ENCODE measurements at places on chromosomes 13 and 19. TPM values are rescaled to one million over a fixed set of nuclear protein-coding genes. Genes with fewer than 3 reads are reported as not detected.

Gene TSSK6
- total RNA-seq: 1.5 TPM

- no peaks in the 10 kb centered on the region for H3K4me1 ChIP-seq
- peak; percentile 77 for DNase-seq
- no peaks in the 10 kb centered on the region for H3K36me3 ChIP-seq
- H3K4me3 ChIP-seq: no peak overlapping the region
- H3K27ac ChIP-seq: no peak overlapping the region
These were observed 333.2 kb upstream of the ZNF507 start for GRCh38 chr19:32012206-32012605.

Gene POU4F1
- total RNA-seq: not detected

- H3K4me3 ChIP-seq: no peak overlapping the region
- H3K27me3 ChIP-seq: no peaks in the 10 kb centered on the region
- H3K27ac ChIP-seq: no peak overlapping the region
These were observed 28.5 kb downstream of the TRPM4 start for GRCh38 chr19:49186108-49186507.

Gene TMEM86B
- total RNA-seq: 2.8 TPM

- DNase-seq: peak; percentile 64
- no peak overlapping the region for H3K27ac ChIP-seq
- H3K27me3 ChIP-seq: no peaks in the 10 kb centered on the region
These were observed 9.0 kb upstream of the CEACAM5 start for GRCh38 chr19:41699231-41699967.

- no peaks in the 10 kb centered on the region for H3K27me3 ChIP-seq
- peak within 1 kb of the TSS; percentile 75 for H3K27ac ChIP-seq
- peak within 1 kb of the TSS; percentile 74 for H3K4me3 ChIP-seq
- peak; percentile 98 for DNase-seq
- H3K36me3 ChIP-seq: peaks cover 6% of the 10 kb centered on the region
- H3K4me1 ChIP-seq: peaks cover 15% of the 10 kb centered on the region
These were observed at the start of gene ZNF439 for GRCh38 chr19:11848594-11849469. Gene ZNF439, plus strand, starts transcription at chr19:11848726. Its CDS starts 142 bp downstream, at chr19:11848868.

Gene ACP7
- not detected for total RNA-seq

Gene CATSPERD
- total RNA-seq: 0.19 TPM

DNA sequence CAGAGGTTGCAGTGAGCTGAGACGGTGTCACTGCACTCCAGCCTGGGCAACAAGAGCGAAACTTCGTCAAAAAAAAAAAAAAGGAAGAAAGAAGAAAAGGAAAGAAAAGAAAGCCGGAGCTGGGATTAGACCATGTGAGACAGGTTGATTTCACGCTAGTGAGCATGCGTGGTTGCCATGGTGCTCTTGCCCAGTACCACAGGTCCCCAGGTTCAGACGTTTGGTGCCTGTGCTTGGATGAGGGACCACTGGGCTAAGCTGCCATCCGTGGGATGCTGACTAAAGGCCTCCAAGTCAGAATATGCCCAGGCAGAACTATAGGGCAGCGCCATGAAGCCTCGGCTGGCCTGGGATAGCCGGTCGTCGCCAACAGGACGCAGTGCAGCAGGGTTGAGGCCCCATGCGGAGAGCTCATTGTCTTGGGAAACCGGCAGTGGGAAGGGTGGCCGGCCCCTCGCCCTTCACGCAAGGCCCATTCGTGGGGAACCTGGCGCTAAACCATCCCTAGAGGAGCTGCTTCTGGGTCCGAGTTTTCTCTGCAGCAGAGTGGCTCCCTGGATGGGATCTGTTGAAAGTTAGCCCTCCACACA is 7.2 kb upstream of the TEX101 start:
- H3K4me3 ChIP-seq: no peak overlapping the region
- H3K36me3 ChIP-seq: no peaks in the 10 kb centered on the region
- DNase-seq: no peak
- no peak overlapping the region for H3K27ac ChIP-seq
- H3K27me3 ChIP-seq: no peaks in the 10 kb centered on the region

DNA sequence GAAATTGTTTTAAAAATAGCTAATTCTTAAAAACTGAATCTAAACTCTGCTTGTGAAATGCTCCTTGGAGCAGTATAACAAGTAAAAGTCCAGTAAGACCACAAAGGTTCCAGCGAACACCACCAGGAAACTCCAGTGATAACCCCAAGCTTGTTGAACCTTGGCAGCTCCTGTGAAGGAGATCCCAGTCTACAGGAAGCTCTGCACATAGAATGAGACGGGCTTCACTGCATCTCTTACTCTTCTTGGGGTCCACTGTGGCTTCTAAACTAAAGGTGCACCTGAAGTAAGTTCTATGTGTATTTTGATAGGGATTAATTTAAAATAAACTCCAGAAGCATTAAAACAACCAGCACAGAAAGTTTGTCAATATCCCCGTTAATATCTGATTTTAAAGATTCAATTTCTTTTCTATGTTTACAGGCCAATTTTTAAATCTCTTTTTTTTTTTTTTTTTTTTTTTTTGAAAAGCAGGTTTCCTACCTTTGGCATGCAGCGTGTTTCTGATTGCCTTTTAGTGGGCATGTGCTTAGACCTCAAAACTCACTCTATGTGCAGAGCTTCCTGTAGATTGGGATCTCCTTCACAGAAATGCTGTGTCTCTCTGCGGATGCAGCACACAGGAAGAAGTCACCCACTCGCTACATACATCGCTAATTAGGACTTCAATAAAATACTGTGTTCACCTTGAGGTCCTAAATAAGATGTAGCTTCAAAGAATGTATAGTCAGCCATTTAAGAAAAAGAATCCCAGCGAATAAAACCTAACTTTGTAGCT is 508.5 kb downstream of the KLF12 start:
- H3K4me1 ChIP-seq: no peaks in the 10 kb centered on the region
- no peaks in the 10 kb centered on the region for H3K27me3 ChIP-seq
- no peaks in the 10 kb centered on the region for H3K36me3 ChIP-seq
- H3K4me3 ChIP-seq: no peak overlapping the region
- no peak for DNase-seq
- no peak overlapping the region for H3K27ac ChIP-seq

DNA sequence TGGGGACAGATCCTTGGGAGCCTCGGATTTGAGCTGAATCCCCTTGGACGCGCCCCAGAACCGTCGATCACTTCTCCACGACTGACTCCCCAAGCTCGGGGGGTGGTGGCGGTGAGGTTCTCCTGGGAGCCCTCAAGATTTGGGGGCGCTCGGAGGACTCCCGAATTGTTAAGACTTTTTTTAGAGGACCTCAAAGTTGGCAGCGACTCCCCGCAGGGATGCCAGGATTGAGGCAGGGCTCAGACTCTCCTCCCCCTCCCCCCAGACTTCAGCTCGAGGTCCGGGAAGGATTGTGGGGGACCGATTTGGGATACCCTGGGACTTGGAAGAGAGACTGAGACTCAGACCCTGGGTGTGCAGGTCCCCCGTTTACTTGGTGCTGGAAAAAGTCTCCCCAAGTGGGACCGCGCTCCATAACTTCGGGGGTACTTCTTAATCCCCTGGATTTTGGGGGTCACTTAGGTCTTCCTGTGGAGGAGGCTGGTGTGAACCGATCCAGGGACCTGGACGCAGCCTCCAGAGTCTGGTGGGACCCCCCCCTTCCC is 665 bp downstream of the VASP start:
- no peaks in the 10 kb centered on the region for H3K27me3 ChIP-seq
- H3K4me1 ChIP-seq: peaks cover 54% of the 10 kb centered on the region
- H3K4me3 ChIP-seq: peak overlapping the region; percentile 97
- no peaks in the 10 kb centered on the region for H3K36me3 ChIP-seq

Gene CAMSAP3
- 0.42 TPM for total RNA-seq

GRCh38 chr13:39035799-39036198 is 2.1 kb downstream of the PROSER1 start:
- H3K4me1 ChIP-seq: peaks cover 56% of the 10 kb centered on the region
- peaks cover under 1% of the 10 kb centered on the region for H3K36me3 ChIP-seq
- no peaks in the 10 kb centered on the region for H3K27me3 ChIP-seq
- no peak for DNase-seq

DNA sequence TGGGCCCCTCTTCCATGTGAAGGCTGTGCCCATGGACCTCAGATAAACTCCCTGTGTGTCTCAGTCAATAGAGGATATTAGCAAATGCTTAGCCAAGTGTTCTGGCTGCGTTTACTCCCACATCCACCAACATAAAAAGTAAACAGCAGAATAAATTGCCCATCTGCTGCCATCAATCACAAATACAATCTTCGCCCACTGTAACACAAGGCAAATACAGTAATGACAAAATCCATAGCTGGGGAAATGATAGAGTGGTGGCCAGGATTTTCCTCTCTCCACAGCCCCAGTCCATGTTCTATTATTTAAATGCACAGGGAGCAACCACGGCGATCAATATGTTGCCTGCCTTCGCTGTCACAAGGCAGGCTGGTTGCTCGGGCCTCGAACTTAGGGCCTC is 376.5 kb downstream of the UQCRFS1 start:
- DNase-seq: no peak
- no peak overlapping the region for H3K27ac ChIP-seq
- no peaks in the 10 kb centered on the region for H3K36me3 ChIP-seq
- no peaks in the 10 kb centered on the region for H3K27me3 ChIP-seq
- H3K4me1 ChIP-seq: no peaks in the 10 kb centered on the region
- no peak overlapping the region for H3K4me3 ChIP-seq

GRCh38 chr19:43586346-43586745 is 9.6 kb downstream of the IRGQ start:
- H3K36me3 ChIP-seq: peaks cover 3% of the 10 kb centered on the region
- no peak overlapping the region for H3K27ac ChIP-seq
- no peak overlapping the region for H3K4me3 ChIP-seq
- H3K4me1 ChIP-seq: peaks cover 11% of the 10 kb centered on the region
- no peaks in the 10 kb centered on the region for H3K27me3 ChIP-seq

GRCh38 chr13:50714891-50715290 is 128.6 kb downstream of the DLEU7 start:
- H3K4me3 ChIP-seq: no peak overlapping the region
- H3K36me3 ChIP-seq: no peaks in the 10 kb centered on the region
- no peaks in the 10 kb centered on the region for H3K4me1 ChIP-seq
- H3K27me3 ChIP-seq: no peaks in the 10 kb centered on the region
- peak overlapping the region; percentile 14 for H3K27ac ChIP-seq

Gene PSG11
- not detected for total RNA-seq

Gene IL27RA
- 4.5 TPM for total RNA-seq

- no peaks in the 10 kb centered on the region for H3K27me3 ChIP-seq
- no peak for DNase-seq
- H3K27ac ChIP-seq: no peak overlapping the region
- H3K4me3 ChIP-seq: no peak overlapping the region
- no peaks in the 10 kb centered on the region for H3K4me1 ChIP-seq
These were observed 2118.0 kb downstream of the PCDH9 start for GRCh38 chr13:65112123-65112522.

Gene TMEM221
- 0.26 TPM for total RNA-seq

DNA sequence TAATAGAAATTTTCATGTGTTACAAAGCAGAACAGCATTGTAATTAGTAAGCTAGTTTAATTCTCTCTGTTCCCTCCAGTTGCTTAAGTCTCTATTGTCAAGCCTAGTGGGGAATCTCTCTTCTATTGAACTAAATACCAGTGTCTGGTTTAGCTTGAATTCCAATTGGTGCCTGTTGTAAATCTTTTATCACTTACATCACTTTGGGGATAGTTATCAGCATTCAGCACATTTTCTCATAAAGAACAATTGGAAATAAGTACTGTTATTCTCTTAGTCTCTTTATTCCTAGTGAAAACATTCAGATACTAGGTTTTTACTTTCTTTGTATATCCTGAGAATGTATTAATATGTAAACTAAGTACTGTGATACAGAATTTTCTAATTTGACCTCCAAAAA is 25.2 kb downstream of the IPO5 start:
- no peaks in the 10 kb centered on the region for H3K27me3 ChIP-seq
- DNase-seq: no peak
- H3K36me3 ChIP-seq: peaks cover 13% of the 10 kb centered on the region
- peaks cover 13% of the 10 kb centered on the region for H3K4me1 ChIP-seq
- no peak overlapping the region for H3K4me3 ChIP-seq
- H3K27ac ChIP-seq: no peak overlapping the region

GRCh38 chr13:99796175-99796819 is 175.3 kb downstream of the ZIC5 start:
- no peaks in the 10 kb centered on the region for H3K27me3 ChIP-seq
- no peaks in the 10 kb centered on the region for H3K4me1 ChIP-seq
- no peak overlapping the region for H3K4me3 ChIP-seq
- no peaks in the 10 kb centered on the region for H3K36me3 ChIP-seq
- peak; percentile 21 for DNase-seq
- no peak overlapping the region for H3K27ac ChIP-seq

Gene NLRP4
- not detected for total RNA-seq

DNA sequence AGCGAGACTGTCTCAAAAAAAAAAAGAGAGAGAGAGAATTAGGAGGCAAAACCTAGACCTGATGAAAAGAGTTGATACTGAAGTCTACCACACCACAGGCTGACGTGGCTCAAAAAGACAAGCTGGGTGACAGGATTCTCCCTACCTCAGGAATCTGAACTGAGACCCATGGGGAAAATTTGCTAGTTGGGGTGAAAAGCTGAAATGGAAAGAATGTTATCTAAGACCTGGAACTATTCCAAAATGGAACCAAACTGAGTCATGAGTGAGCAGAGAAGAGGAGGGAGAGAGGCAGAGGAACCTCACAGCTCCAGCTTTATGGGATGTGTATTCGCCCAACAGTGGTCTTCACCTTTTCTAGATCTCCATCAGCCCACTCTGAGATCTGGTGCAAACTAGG is 11.7 kb downstream of the SMG9 start:
- DNase-seq: no peak
- H3K4me3 ChIP-seq: no peak overlapping the region
- H3K36me3 ChIP-seq: peaks cover 23% of the 10 kb centered on the region
- no peak overlapping the region for H3K27ac ChIP-seq
- no peaks in the 10 kb centered on the region for H3K27me3 ChIP-seq

Gene ATP4B
- not detected for total RNA-seq

GRCh38 chr13:94178625-94179244 is 300.7 kb downstream of the DCT start:
- no peak overlapping the region for H3K27ac ChIP-seq
- no peaks in the 10 kb centered on the region for H3K36me3 ChIP-seq
- no peak overlapping the region for H3K4me3 ChIP-seq
- H3K27me3 ChIP-seq: no peaks in the 10 kb centered on the region
- DNase-seq: no peak

- no peak for DNase-seq
- no peaks in the 10 kb centered on the region for H3K27me3 ChIP-seq
- no peaks in the 10 kb centered on the region for H3K36me3 ChIP-seq
- peaks cover 5% of the 10 kb centered on the region for H3K4me1 ChIP-seq
These were observed 4.4 kb upstream of the TBC1D4 start for GRCh38 chr13:75486146-75487062.
